ENCODE measurements at places on chromosomes 3 and 15. TPM values are rescaled to one million over a fixed set of nuclear protein-coding genes. Genes with fewer than 3 reads are reported as not detected.

Gene FBXL22
- 14.9 TPM for total RNA-seq

Gene PLA2G4E
- 0.16 TPM for total RNA-seq

Gene POPDC2
- 383 TPM for total RNA-seq

DNA sequence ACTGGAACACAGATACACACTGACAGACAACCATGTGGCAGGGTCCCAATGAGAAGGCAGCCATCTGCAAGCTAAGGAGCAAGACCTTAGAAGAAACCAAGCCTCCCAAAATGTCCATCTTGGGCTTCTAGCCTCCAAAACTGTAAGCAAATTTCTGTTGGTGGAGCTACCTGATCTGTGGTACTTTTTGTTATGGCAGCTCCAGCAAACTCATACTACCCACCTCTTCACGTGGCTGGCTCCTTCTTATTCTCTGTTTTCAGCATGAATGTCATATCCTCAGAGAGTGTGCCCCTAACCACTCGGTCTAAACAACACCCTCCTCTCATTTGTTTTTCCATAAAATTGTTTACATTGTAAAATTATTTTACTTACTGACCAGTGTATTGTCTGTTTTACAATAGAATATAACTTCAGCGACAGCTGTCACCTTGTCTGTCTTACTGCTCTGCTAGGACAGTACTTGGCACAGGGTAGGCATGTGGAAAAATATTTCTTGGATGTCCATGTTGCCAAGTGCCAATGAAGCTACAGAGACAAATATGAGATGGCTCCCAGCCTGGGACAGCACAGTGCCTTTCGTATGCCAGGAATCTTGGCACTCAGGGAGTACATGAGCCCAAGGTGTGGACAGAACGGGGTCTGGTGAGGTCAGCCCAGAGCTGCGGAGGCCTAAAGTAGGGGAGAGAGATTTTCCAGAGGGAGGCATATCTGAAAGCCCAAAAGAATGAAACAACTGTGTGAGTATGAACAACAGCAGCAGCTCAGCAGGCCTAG, 17.4 kb upstream of the SLC25A36 start:
- peak; percentile 50 for DNase-seq

DNA sequence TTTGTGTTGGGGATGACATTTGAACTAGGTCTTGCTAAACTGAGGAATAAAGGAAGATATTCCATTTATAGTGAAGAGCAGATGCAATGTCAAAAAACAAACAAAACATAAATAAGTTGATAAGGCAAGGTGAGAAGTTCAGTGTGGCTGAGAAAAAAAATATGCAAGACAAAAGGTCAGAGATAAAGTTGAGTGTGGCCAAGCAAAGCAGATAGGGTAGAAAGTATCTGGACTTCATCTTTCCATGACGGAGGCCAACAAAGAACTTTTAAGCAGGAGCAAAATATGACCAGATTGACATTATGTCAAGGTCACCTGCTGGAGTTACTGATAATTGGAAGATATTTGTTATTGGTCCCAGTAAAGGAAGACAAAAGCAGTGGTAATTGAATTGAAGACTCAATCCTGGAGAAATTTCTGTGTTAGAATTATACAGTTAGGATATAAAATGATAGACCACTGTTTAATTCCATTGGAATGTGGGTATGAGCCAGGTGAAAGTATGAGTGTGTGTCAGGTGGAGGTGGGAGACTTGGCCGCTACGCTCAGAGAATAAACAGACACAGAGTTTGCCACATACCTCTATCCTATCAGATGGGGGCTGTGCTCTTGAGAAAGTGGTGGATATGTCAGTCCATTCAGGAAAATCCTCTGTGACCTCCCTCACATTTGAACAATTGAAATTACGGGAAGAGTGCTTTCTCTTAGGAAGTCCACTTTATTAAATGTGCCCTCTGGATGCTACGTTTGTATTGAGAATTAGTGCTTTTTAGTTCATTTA, 28.1 kb downstream of the ADIPOQ start:
- DNase-seq = no peak

DNA sequence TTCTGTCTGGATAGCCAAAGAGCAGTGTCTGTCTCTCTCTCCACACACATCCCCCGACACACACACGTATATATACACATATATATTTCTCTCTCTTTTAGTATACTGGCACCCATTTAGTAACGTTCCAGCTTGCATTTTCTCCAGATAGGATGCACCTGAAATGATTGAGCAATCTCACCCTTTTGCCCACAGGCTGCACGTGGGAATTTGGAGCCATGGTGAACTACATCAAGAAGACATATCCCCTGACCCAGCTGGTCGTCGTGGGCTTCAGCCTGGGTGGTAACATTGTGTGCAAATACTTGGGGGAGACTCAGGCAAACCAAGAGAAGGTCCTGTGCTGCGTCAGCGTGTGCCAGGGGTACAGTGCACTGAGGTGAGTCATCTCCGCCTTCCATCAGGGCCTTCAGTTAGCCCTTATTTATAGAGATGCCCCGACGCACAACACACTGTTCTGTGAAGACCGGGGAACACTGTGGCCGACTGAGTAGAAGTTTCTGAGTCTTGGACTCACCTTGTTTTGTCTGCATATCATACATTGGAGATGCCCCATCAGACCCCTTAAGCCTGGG, 45.7 kb downstream of the RLBP1 start:
- DNase-seq = no peak

DNA sequence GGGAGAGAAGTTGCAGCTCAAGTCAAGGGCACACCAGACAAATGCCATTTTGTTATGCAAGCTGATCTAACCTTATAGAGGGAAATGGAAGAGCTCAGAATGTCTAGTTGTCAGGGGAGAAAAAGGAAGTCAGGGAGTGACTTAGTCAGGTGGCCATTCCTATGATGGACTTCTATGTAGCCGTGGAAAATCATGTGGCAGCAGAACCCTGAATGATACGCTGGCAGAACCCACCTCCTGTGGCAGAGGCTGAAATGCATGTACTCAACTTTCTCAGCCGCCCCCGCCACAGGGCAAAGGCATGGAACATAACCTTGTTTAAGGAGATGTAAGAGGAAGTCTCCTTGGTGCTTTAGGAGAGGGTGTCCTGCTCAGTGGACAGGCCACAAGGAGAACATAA, 37.7 kb upstream of the PARL start:
- DNase-seq = no peak

- DNase-seq = no peak
Observed at GRCh38 chr3:127193341-127193740, 410 bp downstream of the PRR23E start.
